NCI-H524 (cell line): ENCODE measurements at places on chromosomes 7 and 10.

GRCh38 chr7:86212976-86213375 lies 430.7 kb upstream of the GRM3 start:
- no peak for DNase-seq

- DNase-seq, result no peak
Observed at GRCh38 chr10:129179972-129180678, 286.9 kb upstream of the MGMT start.

DNA sequence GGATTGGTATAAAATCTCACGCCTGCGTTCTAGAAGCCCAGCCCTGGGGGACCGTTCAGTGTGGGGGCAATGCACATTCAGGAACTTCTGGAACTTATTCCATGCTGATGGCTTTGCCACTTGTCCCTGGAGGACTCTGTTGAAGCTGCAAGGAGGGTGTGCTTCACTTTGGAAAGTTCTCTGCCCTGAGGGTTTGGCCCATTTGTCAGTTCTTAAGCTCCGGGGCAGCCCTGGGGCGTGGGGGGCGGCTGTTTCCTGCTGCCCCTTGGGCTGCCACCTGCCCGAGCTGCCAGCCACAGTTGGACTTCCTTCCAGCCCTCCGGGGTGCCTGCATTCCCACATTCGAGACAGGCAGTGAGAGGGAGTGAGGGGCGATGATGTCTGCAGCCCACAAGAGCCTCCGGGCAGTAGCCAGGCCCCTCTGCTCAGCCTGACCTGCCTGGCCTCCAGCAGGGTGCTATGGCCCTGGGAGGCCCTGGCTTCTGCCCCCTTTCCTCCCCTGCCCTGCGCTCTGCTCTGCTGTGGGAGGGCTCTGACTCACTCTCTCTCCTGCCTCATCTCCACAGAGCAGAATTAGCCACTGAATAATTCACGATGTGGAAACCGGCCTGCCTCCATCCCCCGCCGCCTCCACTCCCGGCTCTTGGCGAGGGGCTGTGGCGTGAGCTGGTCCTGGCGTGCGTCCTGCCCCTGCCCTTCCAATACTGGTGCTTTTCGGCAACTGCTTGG lies 1.9 kb downstream of the TTYH3 start:
- no peak for DNase-seq

- DNase-seq, result no peak
Observed at GRCh38 chr10:110176141-110177030, 31.0 kb upstream of the MXI1 start.

- DNase-seq, result no peak
Observed at GRCh38 chr10:34565934-34566333, 249.2 kb downstream of the PARD3 start.

DNA sequence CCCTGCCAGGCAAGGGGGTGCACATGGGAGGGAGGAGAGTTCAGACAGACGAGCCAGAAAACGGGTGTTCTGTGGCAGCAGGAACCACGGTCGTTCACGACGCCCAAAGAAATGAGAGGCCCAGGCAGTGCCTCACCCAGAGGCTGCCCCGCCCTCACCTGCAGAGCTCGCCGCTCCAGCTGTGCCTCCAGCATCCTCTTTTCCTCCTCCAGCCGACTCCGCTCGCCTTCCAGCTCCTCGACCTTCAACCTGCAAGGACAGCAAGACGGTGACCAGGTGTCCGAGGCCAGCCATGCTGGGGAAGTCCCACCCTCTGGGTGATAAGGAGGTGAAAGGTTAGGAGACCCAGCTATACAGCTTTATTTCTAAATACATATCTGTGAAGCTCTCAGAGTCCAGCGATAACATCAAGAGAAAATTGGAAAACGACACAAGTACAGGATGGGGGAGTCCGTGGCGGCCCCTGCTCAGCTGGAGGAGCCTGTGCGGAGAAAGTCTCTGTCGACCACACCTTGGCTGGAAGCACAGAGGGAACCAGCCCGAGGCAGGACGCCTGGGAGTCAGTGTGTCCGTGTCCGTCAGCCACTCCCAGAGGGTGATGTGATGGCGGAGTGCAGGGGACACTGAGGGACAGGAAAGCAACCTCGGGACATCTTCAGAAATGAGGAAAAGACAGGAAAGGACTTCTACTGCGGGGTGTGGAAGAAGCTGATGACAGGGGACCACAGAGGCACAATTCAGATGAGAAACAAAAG lies 275.1 kb downstream of the MAD1L1 start:
- no peak for DNase-seq

DNA sequence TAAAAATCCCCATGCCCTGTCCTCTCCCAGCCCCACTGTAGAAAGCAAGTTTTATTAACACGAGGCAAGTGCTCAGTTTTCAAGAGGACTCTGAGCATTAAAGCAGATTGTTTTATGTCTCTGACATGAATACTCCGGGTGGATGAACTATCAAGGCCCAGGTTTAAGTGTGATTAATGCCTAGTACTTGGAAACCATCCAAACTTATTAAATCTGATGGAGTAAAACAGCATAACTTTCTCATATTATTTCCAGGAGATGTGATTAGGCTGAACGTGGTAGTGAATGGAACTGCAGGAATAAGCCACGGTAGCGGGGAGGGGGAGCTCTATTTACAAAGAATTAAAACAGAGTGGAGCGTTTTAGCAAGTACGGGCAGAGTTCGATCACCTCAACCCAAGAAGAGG lies 144.2 kb upstream of the RNF32 start:
- peak; percentile 58 for DNase-seq

DNA sequence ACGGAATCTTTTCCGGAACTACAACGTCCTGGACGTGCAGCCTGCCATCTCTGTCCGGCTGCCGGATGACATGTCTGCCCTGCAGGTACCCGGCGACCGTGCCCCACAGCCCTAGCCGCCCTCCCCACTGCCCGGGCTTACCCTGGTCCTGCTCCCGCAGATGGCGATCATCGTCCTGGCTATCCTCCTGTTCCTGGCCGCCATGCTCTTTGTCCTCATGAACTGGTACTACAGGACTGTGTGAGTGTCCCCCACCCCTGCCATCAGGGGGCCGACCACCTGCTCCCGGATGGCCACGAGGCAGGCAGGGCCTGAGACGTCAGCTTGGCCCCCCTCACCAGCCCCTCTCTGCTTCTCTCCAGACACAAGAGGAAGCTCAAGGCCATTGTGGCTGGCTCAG lies 38.0 kb upstream of the VSIR start:
- no peak for DNase-seq

DNA sequence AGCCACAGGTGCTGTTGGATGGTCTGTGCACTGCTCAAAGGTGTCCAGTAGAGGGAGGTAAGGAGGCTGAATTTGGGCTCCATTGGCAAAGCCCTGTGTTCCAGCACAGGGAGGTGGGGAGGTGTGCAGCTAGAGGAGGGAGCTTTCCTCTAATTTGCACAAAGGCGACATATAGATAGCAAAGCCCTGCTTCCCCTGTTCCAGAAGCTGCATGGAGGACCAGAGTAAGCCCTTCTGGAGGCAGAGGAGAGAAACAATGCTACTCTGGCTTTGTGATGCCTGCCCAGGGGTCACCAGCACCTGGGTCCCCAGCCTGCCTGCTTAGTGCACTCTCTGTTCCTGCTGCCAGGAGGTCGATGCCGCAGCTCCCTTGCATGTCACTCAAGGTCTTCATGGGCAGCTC lies 3.4 kb upstream of the ARHGAP22 start:
- DNase-seq, result peak; percentile 35
